ENCODE measurements at places on chromosomes 2 and 18. TPM values are rescaled to one million over a fixed set of nuclear protein-coding genes. Genes with fewer than 3 reads are reported as not detected.

DNA sequence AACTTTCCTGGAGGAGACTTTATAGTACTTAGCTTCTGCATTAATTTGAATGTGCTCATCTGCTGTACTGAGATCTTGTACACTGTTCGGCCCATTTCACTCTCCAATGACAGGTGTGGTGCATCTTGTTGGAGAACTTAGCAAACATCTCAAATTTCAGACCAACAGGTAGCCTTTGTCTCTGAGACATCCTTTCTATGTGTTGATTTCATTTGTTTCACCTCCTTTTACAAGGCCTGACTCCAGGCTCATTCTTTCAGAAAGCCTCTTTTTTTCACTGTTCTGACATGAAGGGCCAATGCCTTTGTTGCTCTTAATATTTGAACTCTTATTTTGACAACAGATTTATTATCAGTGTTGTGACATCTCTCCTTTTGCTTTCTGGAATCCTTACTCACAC, 271.8 kb upstream of the FANCL start:
- no peak for DNase-seq

DNA sequence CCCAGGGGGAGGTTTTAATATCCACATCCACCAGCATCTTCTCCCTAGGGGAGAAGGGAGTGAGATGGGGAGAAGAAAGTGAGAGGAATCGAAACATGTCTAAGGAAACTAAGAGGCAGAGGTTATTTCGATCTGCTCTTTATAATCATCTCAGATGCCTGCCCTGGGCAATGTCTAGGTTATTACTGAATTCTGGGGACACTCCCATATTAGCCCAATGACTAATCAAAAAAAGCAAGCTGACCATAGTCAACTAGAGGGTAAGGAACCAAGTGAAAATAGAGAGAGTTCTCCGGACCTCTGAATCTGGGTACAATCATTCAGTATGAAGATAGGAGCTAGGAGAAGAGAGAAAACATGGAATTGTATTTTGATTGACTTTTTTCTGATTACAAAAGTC, 56.7 kb upstream of the EML4 start:
- DNase-seq: no peak

- DNase-seq: no peak
Measured at GRCh38 chr2:101106453-101107181, 44.6 kb downstream of the TBC1D8 start.

- DNase-seq: no peak
Measured at GRCh38 chr2:130319536-130319935, 23.2 kb upstream of the IMP4 start.

GRCh38 chr2:72949045-72949444, 31.7 kb downstream of the EMX1 start:
- no peak for DNase-seq

GRCh38 chr2:233912691-233913423, 4.3 kb upstream of the TRPM8 start:
- peak; percentile 47 for DNase-seq

GRCh38 chr2:128384446-128384845, 65.8 kb upstream of the HS6ST1 start:
- DNase-seq: no peak

- DNase-seq: no peak
Measured at GRCh38 chr18:2179498-2180183, 391.7 kb downstream of the METTL4 start.

GRCh38 chr2:228673876-228674554, 492.5 kb upstream of the SPHKAP start:
- no peak for DNase-seq

DNA sequence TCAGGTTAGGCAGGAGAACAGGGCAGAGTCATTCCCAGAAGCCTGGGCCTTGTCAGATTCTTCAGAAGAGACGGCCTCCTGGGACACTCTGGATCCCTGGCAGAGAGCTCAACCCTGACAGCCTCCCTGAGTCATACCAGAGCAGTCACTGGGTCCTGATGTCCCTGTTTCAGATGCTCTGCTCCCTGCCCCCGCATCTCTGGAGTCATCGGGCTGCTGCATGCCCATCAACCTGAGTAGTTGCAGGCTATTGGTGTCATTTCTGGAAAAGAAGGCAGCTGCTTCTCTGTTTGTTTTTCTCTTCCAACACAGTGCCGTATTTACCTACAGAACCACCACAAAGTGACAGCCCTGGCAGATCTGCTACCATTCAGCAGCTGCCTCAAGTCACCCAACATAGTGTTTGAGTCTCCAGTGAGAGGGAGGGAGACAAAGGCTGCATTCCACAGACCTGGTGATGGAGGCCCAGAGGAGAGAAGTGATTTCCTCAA, 145.1 kb downstream of the B3GNT2 start:
- DNase-seq: no peak

DNA sequence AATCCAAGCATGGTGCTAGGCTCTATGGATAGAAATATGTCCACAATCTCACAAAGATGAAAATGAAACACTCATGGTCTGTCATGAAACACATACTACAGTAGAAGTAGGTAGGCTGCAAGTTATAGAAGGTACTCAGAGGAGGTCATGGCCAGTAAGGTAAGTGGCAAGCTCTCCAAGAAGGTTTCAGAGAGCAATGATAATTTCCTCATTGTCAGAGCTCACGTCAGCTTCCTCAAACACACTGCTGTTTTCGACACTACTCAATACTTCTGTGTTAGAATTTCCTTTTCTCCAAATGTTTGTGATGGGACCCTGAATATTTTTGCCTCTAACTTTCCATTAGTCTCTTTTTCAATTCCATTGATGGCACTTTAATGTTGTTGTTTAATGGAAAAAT, 25.5 kb downstream of the CCDC141 start:
- no peak for DNase-seq

- DNase-seq: no peak
Measured at GRCh38 chr18:7749008-7749405, 181.9 kb downstream of the PTPRM start.

- DNase-seq: no peak
Measured at GRCh38 chr18:75157851-75158250, 51.1 kb downstream of the PTGR3 start.

GRCh38 chr2:130911996-130912395, 75.3 kb downstream of the ARHGEF4 start:
- no peak for DNase-seq

GRCh38 chr2:112229348-112229747, 25.5 kb downstream of the ZC3H8 start:
- no peak for DNase-seq

DNA sequence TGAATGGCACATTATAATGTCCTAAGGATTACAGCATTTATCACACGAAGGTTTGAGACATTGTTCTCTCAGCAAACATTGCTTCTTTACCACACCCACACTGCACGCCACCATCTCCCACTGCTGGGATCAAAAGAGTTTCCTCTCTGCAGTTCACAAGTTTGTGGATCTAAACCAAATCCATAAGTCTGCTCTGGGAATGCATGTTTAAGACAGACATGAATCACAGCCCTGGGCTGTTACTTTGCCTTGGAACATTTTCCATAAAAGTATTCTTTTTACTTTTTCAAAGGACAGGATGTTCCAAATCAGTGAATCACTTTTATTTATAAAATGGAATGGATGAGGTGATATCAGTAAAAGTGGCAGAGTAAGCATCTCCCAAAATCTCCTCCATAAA, 36.1 kb downstream of the STPG4 start:
- DNase-seq: peak; percentile 42

DNA sequence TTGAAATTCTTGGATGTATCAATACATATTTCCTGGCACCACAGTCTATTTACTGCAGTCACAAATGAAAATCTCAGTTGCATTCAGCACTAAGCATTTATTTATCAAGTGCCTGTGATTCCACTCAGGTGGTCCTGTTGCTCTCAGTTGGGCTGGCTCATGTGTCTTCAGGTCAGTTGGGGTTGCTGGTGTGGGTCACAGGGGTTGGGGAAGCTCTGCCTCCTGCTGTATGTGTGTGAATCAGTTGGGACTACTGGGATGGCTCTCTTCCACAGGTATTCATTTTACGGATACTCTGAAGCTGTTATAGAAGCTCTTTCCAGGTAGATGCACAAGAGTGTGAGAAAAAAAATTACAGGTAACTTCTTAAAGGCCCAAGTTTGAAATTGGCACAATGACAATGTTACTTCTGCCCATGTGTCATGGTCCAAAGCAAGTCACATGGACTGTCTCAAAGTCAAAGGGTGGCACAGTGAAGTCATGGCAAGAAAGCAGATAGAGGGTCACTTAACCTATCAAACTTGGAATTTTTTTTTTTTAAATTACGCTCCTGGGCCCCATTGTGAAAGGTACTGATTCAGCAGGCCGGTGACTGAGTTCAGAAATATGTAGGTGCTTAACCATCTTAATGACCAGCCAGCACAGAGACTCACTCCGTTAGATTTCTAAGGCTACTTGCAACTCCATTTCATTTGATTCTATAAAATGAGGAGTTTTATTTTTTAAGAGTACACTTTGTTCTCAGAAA, 249.2 kb upstream of the GCFC2 start:
- no peak for DNase-seq

DNA sequence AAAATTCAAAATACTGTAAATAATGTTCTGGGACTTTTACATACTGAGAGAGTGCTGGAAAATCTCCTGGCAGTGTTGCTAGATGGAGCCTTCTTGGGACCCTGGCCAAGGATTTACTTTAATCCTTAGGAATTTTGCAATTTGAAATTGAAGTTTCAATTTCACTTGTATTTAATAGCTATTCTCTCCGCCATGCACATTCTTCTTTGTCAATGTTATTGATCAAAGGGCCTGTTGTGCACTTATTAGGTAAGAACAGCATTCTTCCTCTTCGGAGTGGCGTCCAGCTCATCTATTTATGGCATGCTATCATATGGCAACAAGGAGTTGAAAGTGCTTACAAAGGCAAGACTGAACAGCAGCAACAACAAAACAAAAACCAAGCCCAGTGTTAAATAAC, 40.1 kb upstream of the SOS1 start:
- DNase-seq: no peak

GRCh38 chr18:46250084-46250811, 146.1 kb downstream of the HAUS1 start:
- DNase-seq: peak; percentile 70

DNA sequence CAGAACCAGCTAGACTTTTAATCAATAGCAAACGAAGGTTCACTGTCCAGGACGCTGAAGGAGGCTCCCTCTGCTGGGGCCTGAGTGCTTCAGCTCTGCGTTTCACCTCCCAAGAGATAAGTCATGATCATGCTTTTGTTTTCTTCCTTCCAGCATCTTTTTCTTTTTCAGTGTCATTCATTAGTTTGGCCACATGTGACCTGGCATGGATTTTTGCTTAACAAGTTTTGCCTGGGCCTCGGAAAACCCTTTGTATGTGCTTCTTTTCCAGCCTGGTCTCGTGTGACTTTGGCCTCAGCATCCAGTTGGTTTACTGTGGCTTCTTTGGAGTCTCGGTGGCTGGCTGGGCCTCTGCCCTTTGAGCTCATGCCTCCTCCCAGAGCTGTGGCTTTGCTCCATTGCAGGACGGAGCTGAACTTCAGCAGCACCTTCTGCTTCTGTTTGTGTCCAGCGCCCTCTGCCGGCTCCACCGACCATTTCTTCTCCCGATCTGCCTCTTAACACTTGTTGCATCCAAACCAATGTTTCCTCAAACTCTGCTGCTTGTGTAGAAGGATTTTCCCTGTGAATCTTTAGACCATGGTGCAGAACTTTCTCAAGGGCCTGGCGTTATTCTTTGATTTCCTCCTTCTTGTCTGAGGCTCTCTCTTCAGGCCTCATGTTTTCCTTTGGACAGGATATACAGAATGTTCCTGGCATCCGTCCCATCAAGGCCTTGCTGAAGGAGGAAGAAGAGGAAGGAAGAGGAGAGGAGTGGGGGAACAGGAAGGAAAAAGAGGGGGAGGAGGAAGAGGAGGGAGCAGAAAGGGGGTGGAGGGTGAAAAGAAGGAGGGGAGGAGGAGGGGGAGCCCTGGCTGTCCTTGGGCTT, 23.6 kb upstream of the HES6 start:
- peak; percentile 80 for DNase-seq

DNA sequence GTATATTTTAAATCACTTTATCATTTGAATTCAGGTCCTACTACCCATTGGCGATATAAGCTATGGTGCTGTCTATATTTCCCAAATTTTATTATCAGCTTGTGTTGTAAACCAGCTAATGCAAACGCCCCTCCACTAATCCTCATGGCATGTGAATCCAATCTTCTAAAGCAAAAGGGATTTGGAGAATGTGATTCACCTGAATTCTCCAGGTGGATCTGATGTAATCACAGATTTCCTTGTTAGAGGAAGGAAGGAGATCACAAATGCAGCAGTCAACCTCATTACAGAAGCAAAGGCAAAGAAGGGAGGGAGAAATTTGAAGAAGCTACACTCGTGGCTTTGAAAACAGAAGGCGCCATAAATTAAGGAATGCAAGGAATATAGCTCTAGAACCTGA, 431.1 kb upstream of the CDH19 start:
- DNase-seq: no peak

GAL3ST2 gene
- not detected for total RNA-seq

ANKRD53 gene
- not detected for total RNA-seq

DAW1 gene
- total RNA-seq: 5.2 TPM

GALR1 gene
- not detected for total RNA-seq

PKDCC gene
- total RNA-seq: 12.9 TPM

All from Daoy (cell line).